ENCODE measurements at places on chromosomes 1 and 21.

DNA sequence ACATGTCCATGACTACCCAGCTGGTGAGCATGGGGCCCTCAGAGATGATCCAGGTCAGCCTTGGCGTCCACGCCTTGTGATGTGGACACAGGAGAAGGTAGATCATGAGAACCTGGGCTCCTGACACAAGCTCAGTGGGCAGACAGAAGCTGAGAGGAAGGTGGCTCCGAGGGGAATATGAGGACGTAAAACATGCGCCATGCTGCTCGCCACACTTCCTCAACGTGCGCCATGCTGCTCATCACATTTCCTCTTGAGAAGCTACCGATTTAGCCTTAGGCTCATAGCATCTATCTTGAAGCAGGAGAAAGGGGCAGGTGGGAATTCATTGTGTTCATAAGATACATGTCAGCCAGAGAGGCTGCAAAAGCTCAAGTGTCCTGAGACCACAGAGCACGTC lies 176.9 kb downstream of the KAZN start:
- DNase-seq = no peak

DNA sequence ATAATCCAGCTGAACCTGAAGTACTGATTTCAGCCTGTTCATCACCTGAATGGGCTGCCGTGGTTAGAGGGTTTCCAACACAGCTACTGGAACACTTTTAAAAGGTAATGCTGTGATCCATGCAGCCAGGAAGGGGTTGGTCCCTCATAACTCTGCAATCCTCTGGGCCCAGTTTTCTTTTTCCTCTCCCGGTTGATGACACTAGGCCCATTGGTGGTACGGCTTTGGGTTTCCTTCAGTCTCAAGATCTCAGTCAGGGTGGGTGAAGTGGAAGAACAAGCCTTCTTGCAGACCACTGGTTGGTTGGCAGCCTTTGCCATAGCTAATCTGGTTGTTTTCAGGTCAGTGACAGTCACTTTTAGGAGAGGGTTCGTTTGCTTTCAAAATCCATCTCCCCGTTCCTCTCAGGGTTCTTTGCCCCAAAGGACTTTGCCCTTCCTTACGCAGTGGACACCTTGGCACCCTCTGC lies 502 bp upstream of the SLC35A3 start:
- DNase-seq = no peak

DNA sequence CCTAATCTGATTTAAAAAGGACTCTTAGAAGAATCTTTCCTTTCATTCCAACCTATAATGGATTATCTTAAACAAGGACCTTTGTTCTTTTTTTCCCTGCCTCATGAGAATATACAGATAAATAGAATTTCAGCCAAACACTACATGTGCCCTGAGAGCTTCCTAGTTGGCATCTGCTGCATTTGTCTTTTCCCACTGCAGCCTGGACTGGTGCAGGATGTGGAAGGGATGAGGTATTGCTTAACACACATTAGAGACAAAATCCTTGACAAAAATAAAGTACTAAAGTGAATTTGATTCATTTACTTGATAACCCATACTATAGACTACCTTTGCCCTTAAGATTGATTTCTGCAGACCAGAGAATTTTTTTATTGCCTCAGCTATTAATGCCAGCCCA lies 59.5 kb downstream of the PALMD start:
- DNase-seq = no peak

DNA sequence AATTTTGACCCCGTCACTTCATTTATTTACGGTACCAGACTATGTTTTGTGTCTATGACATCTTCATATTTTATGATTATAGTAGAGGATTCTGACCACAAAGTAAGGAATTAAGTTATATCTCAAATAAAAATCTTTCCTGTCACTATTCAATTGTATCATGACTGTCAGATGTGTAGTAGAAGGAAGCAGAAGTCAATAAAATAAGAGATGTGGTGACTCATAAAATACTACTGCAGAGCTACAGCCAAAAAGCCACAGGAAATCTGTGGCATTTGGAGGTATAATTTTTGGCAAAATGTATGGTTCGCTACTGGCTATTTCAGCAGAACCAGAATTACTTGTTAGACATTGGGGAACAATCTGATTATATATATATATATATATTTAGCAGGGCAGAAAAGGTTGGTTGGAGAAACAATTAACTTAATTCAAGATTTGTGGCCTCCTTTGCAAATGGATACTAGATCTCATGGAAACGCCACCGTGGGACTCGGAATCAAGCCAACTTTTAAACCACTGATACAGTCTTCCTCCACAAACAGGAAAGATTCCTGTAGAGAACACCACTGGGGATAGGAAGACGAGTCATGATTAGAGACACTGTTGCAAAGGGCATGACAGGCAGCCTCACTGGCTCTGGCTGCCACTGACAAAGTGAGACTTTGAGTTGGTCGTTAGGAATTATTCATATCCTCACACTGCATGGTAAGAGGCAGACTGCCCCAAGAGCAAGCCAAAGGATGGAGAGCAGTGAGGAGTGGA lies 5.1 kb downstream of the FCRL2 start:
- DNase-seq = no peak

GRCh38 chr1:33866281-33866680 lies 2.4 kb downstream of the HMGB4 start:
- no peak for DNase-seq

DNA sequence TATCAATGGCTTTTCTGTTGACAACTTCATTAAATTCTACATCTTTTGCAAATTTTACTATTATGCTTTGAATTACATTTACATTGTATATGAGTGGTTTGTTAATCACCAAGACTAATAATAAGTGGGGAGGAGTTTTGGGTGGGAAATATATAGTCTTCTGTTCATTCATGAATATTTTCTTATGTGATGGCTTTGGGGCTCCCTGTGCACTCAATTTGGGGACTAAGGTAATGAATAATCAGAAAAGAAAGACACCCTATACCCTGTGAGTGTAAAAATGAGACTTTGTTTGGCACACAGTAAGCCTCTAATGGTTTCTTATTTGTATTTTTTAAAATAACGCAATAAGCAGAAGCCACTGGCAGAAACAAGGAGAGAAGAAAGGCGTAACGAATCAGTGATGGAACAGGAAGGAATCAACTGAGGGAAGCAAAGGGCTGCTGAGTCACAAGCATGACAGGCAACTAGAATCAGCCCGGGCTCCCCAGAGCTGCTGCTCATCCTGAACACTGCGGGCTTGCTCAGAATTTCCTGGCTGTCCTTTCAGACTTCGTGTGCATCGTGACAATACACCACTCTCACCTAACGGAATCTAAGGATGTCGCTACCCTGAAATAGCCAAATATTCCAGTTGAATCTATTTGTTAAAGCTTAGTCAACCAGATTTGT lies 20.8 kb upstream of the RGS2 start:
- DNase-seq = no peak

DNA sequence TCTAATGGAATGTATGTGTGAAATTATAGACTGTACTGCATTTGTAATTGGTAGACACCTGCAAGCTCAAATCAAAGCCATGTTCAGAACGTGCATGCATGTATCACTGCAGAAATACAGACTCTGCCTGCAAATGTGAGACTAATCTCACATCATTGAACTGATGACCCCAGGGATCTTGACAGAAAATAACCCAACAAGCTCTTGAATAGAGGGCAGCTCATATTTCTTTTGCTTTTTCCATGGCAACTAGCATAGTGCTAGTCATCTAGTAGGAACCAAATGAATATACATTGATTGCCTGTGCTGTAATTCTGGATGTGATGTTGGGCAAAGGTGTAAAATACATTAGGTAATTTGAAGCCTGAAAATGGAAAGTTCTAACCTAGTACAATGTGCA lies 62.4 kb downstream of the PTPRC start:
- DNase-seq = no peak

- DNase-seq = no peak
These were observed 45.2 kb downstream of the SLC30A7 start for GRCh38 chr1:100941098-100941527.

DNA sequence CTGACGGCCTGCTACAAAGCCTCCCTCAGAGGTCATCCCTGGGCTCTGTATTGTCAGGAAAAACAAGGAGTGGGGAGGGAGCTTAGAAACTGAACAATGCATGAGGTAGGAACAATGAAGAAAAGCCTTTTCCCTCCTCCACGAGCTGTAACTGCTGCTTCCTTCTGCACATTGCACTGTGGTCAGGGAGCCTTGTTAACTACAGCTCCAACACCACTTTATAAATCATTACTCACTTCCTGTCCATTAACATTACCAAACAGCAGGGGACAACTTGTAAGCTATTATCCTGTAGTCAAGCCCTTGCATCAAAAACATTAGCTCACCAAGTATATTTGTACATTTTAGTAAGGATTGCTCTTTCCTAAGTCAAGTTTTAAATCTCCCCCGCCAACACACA lies 336.0 kb upstream of the NR5A2 start:
- no peak for DNase-seq

DNA sequence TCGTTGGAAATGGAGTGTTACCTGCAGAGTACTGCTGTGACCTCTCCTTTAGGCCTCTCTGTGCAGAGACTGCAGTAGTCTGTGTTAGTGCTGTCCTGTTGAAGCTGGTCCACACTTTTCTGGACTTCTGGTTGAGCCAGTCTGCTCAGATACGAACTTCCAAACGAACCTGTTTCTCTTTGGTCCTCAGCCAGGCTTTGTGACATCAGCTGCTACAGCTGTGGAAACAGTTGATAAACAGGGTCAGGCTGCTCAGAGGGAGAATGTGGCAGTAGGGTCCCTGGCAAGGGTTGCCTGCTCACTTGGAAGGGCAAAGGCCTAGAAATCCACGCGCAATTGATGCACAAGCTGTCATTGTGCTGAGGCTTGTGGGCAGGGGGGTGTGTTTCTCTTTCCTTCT lies 98.8 kb downstream of the NOS1AP start:
- DNase-seq = no peak

- no peak for DNase-seq
These were observed 12.8 kb upstream of the CYP2J2 start for GRCh38 chr1:59939393-59939792.

- no peak for DNase-seq
These were observed 1.5 kb downstream of the AADACL3 start for GRCh38 chr1:12717301-12717838.

DNA sequence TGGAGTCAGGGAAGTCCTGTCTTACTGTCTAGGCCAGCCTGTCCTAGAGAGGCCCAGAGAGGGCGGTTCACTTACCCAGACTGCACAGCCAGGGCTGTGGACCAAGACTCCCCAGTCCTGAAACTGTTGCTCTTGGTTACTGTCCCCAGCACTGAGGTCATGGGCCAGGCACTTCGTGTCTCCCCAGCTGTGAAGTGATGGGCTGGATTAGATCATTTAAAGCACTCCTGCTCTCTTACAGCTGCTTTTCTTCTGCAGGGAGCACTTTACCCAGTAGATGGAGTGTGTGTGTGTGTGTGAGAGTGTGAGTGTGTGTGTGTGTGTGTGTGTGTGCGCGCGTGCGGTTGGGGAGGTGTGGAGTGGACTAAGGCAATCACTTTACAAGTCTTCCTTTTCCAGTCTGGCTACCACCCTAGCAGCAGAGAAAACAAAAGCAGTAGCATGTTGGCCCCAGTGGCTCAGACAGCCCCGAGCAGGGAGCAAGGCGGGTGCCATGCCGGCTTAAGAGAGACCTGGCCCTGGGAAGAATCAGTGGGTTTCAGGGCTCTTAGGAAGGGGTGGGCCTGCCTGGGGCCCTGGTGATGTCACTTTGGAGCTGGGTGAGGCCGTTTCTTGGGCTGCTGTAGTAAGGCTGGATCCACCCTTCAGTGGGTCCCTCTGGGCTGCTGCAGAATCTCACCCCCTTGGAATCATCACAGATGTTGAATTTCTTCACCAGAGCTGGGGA lies 2.4 kb downstream of the SPSB1 start:
- DNase-seq = no peak

GRCh38 chr1:151978922-151979321 lies 14.7 kb downstream of the S100A10 start:
- DNase-seq = no peak

DNA sequence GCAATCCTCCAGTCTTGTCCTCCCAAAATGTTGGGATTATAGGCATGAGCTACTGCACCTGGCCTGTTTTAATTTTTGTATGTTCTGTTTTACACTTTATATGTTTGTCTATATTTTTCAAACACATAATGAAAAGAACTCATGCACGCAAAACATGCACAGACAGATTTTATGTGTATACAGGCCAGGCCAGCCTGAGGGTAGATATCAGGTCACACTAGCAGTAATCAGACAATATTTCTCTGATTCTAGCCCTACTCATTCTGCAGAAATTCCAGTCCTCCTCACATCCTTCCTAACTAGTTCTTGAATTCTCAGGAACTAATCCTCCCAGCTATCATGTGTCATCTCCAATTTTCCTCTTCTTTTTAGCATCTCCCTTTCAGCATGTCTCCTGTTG lies 27.8 kb upstream of the PHGDH start:
- no peak for DNase-seq

GRCh38 chr1:244326757-244327156 lies 125.0 kb downstream of the ADSS2 start:
- DNase-seq = no peak

- no peak for DNase-seq
These were observed 21.1 kb downstream of the PLA2G4A start for GRCh38 chr1:186849826-186850225.

Measured in stimulated activated CD4-positive, alpha-beta T cell treated with anti-CD3 and anti-CD28 coated beads, Interleukin-1b, Interleukin-23, amount 100 ng/mL, for 1 hour (primary cell).